ENCODE measurements at places on chromosomes 16 and 17. TPM values are rescaled to one million over a fixed set of nuclear protein-coding genes. Genes with fewer than 3 reads are reported as not detected.
A peak's percentile ranks its signal among the peaks of the same experiment; 100 is the strongest.

- DNase-seq, result no peak
These were observed 43.1 kb upstream of the LHX1 start for GRCh38 chr17:36894177-36894576.

GRCh38 chr17:56593646-56594319 lies at the start of gene NOG:
Gene NOG (plus strand): TSS chr17:56593699. CDS start chr17:56594224, 525 bp downstream.
- DNase-seq, result peak; percentile 68

- no peak for DNase-seq
These were observed 37.3 kb downstream of the PLCG2 start for GRCh38 chr16:81816351-81816750.

DNA sequence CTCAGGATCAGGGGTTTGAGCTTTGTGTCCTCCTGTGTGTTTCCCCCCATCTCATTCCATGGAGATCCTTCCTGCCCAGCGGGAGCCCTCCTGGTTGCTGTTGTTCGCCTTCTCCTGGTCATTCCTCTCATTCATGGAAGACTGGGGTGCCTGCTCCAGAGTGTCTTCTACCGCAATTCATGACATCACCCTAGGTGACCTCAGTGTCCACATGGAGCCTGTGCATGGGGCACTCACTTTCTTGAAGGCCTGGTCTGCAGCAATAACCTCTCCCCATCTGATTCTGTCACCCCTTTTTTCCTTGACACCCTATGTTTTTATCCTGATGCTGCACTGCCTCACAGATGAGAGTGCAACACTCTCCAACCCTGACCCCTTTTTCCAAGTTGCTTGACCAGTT lies 21.4 kb upstream of the ARHGAP17 start:
- DNase-seq, result no peak

DNA sequence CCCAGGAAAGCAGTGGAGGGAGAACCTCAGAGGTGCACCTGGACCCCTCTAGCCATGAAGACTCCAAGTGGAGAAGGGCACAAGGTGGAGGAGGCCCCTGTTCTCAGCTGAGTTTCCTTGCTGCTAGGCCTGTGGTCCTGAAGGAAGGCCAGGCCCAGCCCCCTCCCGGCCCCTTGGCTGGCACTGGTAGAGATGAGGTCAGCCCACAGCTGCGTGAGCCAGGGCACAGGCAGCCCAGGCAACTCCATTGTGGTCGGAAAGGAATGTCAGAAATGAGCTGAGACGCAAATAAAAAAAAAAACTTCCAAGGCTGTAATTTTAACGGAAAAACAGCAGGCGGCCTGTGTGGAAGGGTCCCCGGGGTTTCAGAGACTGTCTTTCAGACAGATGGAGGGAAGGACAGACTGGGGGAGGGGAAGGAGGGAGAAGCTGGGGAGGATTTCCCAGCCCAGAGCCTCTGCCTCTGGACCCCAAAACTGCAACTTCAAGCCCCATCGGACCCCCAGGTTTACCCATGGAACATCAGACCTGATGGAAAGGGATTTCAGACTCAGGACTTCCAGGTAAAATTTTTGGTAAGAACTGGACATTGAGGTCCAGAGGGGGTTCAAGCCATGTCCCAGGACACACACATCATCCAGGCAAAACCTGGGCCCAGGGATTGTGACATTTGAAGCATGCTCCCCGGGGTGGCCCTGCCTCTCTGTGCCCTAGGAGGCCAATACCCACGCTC lies 25.6 kb upstream of the MRPS23 start:
- peak; percentile 83 for DNase-seq

GRCh38 chr16:78122774-78123315 lies 23.4 kb downstream of the WWOX start:
- no peak for DNase-seq

GRCh38 chr17:62780951-62781350 lies 27.2 kb downstream of the MARCHF10 start:
- peak; percentile 17 for DNase-seq

TSNAXIP1 gene
- total RNA-seq, result 2.5 TPM

GUCY2D gene
- 0.81 TPM for total RNA-seq

ALDOC gene
- total RNA-seq, result 15.7 TPM

SOST gene
- not detected for total RNA-seq

KRTAP9-1 gene
- not detected for total RNA-seq

SBK1 gene
- 0.49 TPM for total RNA-seq
